Fibroblast of villous mesenchyme (primary cell): ENCODE measurements at places on chromosomes 16 and 17.

DNA sequence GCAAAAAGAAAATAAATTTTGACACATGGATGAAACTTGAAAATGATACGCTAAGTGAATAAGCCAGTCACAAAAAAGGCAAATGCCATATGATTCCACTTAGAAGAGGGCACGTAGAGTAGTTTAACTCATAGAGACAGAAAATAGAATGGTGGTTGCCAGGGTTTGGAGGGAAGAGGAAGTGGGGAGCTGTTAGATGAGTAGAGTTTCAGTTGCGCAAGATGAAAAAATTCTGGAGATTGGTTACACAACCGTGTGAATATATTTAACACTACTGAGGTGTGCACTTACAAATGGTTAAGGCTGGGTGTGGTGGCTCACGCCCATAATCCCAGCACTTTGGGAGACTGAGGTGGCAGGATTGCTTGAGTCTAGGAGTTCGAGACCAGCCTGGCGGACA is 93.4 kb upstream of the TMEM132E start:
- no peak for DNase-seq

DNA sequence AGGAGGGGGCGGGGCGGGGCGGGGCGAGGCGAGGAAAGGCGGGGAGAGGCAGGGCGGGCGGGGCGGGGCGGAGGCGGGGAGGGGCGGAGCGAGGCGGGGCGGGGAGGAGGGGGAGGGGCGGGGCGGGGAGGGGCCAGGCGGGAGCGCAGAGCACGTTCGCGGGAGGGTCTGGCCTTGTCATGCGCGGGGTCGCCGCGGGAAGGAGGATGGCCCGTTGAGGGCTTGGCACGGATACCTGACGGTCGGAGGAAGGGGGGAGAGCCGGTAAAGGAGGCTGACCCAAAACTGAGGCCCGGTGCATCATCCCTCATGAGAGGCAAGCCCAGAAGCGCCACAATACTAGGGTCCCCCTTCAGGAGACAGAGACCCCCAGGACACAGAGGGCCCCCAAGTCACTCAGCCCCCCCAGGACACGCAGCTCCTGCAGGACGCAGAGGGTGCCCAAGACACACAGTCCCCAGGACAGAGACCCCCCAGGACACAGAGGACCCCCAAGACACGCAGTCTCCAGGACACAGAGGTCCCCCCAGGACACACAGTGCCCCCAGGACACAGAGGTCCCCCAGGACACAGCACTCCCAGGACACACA is 593 bp upstream of the WDR45B start:
- no peak for DNase-seq

DNA sequence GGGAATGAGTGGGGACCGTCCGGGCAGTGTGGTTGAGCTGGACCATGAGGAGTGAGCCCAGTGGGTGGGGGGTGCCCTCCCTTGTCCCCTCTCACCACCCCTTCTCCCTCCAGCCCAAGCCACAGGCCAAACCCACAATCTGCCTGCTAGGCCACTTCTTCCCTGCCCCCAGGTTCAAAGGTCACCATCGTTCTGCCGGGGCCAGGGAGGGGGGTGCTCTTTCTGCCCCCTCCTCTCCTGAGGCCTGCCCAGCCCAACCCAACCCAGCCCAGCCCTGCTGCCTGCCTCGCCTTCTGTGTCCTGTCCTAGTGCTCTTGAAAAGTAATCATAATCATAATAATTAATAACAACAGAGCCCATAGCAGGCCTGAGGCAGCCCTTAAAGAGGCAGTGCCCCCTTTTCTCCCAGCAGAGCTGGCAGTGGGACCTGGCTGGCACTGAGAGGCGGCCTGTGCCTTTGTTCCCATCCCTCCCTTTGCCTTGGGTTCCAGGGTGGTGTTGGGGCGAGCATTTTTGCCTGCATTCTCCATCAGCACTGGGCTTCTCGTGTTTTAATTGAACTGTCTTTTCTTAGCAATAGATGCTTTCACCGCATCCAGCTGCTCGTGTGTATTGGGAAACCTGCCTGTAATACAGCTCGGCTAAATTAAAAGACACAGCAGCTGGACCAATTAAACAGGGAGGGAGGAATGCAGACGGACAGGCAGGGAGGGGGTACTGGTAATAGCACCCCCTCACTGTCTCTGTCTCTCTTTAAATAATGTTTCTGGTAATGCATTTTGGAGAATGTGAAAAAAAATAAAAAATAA is 46.8 kb downstream of the SREBF1 start:
- DNase-seq: no peak

DNA sequence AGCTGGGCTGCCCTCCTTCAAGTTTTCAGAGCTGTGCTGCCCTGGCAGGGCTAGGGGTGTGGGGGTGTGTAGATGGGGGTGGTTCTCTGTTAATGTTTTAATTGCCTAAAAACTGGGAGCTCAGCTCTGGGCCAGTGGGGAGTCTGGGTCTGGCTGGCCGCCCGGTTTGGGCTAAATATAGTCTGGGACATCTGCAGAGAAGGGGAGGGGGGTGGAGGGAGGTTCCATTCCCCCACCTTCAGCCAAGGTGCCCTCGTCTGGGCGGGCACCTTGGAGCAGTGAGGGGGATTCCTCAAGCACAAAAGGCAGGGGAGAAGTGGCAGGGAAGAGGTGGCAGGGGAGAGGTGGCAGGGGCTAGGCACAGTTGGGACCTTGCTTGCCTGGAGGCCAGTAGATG is 13.0 kb downstream of the RARA start:
- no peak for DNase-seq

DNA sequence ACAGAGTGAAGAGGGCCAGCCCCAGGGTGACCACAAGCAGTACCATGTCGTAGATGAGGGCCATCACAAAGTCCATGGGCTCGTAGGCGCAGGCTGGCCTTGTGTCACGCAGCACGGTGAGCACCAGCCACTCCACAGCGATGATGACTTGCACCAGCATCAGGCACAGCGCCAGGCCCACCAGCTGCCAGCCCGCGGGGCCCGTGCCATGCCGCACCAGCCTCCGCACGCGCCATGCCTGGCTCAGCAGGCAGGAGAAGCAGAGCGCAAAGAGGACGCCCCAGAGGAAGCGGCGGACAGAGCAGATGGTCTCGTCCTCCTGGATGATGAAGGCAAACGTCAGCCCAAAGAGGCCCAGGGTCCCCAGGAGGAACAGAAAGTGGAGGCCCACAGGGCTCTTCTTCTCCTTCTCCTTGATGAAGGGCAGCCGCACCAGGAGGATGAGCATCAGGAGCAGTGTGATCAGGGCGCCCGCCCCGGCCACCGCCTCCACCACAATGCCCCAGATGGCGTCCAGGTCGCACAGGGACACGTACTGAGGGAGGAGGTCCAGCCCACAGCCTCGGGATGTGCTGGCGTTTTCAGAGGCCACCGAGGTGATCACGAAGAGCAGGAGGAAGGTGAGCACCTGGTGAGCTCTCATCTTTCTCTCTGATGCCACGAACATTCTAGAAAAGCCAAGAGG is 12.3 kb downstream of the GPRC5B start:
- no peak for DNase-seq

GRCh38 chr17:66652840-66653507 is 181.9 kb upstream of the CACNG5 start:
- DNase-seq: peak; percentile 23

GRCh38 chr17:42459801-42460281 is 1.2 kb downstream of the ATP6V0A1 start:
- peak; percentile 76 for DNase-seq

GRCh38 chr16:11201498-11202259 is 54.3 kb downstream of the SOCS1 start:
- DNase-seq: peak; percentile 77

DNA sequence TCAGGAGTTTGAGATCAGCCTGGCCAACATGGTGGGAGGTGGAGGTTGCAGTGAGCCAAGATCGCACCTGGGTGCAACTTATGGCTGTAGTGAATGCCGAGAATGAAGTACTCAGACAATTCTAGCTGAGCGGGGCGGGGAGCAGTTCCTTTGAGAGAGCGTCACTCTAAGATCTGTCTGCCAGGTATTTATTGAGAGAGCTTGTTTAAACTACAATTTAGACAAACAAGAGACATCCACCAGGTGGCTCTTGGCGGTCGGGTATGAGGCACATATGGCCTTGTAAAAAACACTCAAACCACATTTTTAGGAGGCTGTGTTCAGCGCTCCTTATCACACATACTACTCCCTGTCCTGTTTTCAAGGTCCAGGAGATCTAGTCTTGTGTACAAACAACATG is 40.6 kb upstream of the CDH1 start:
- no peak for DNase-seq

- no peak for DNase-seq
Observed at GRCh38 chr16:85152414-85153030, 40.2 kb upstream of the CIBAR2 start.

DNA sequence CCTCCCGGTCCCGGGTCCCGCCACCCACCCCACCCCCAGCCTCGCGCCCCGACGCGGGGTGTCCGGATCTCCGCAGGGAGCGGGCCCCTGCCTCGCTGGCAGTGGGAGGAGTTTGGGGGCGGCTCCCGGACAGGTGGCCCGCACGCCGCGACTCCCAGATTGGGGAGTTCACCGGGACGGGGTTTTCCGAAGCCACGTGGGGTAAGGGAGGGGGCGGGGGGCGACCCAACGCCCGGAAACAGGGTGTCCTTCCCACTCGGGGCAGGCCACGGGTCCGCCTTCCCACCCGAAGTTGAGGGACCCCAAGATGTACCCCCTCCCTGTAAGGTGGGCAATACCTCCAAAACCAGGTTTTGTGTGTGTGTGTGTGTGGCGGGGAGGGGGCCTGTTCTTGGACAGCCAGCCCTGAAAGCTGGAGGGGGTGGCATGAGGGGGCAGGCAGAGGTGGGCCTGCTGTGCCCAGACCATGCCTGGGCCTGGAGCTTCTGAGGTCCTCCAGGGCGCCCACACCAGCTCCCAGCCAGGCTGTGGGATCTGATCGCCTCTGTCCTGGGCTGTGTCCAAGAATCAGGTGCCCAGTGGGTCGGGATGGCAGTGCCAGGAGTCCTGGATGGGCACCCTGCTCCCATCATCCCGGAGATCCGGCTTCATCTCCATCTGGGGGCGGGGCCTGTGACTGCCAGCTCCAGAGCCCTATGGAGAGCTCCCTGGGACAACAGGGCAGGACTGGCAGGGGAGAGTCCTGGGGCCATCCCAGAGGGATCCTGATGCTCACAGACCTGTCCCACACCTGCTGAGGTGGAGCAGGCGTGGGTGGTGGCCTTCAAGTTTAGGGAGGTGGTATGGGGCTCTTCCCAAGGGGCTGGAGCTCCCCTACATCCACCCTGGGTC is 767 bp downstream of the SYNGR2 start:
- peak; percentile 38 for DNase-seq

DNA sequence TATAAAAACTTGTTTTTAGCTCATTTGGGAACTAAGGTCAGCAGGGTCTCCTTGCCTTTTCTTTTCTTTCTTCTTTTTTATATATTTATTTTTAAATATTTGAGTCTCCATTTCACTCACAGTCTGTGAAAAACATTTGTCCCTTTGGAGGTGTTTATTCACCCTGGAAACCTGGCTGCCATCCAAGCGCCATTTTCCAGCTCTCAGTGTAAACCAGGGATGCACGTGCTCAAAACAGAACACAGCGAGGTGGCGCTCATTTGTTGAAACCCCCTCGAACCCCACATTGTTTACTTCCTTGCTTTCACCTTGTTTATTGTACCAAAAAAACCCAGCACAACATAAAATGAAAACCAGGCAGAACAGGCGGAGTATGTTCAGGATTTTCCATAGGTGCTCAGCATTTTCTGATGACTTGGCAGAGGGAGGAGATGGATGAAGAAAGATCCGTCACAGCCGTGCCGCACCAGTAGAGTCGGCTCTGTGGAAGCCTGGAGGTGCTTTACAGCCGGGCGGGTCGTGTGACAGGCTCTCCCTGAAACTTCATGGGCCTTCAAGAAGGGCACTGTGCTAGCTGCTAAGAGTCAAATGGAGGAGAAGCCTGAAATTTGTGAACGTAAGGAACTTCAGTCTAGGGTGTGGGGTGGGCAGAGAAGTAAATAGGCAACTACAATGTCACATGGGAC is 284.4 kb downstream of the FOXL1 start:
- no peak for DNase-seq

DNA sequence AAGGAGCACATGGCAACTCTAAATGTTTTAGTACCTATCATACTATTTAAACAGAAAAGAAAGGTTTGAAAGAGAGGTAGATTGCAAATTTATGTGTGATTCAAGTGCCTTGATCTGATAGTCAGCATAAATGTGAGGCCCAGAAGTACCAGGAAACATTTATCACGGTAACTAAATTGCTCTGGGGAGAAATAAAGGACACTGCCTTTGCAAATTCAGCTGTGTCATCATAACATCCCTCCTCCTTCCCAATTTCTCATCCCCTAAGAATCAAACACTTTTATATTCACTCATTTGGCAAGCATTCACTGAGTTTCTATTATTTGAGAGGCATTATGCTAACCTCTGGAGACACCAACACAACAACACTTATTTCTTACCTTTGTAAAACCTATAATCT is 563.4 kb upstream of the CA10 start:
- no peak for DNase-seq

GRCh38 chr16:49600536-49600935 is 226.9 kb downstream of the C16orf78 start:
- no peak for DNase-seq

DNA sequence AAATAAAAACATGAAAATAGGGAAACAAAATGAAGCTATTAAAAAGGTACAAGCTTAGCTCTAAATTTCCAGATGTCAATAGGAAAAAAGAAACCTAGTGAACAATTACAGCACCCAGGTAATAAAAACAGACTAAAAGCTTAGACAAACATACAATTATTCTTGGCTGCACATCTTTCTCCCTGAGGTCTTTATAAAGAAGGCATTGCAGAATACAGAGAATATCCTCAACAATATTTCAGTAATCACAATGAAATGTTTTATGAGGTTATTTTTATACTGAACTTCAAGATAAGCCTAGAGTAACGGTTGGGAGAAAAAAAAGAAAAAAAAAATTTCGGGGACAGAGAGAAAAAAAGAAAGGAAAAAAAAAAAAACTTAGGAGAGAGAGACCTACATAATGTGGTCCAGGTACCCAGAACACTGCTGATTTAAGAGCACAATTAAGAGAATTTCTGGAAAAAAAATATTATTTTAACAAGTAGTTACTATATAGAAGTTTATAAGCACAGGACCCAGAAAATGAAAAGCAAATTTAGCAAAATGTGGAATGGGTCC is 26.5 kb downstream of the KANSL1 start:
- DNase-seq: no peak

DNA sequence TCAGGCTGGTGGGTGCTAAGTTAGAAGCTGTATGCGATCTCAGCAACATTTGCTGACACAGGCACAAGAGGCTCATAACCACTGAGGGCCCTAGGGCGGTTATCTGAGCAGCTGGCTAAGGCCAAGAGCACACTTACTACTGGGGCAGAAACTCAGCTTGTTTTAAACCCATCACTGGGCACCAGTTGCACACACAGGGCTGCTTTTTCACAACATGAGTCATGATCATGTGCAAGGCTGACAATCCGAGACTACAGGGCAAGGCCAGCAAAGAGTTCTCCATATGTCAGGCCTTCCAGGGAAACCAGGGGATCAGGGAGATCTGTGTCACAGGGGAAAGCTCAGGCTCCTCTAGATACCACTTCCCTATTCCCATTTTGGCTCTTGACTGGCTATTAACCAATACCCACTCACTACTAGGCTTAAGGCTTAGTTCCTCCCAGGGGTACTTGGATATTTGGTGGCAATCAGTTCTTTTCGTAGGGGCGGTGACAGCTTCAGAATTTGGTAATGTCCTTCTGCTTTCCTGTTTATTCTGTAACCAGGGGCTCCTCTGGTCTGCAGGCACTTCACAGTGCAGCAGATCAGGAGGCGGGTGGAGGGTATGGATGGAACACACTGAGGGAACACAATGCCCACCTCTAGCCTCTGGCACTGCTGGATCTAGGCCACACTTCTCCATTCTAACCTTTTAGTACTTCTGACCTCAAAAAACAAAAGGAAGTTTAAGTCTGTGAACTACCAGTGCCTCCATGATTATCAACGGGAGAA is 44.9 kb upstream of the ERN1 start:
- peak; percentile 90 for DNase-seq
